NCI-H460 (cell line): ENCODE measurements at places on chromosomes 3 and 15.

- no peak for DNase-seq
Measured at GRCh38 chr3:126450744-126451143, 24.9 kb downstream of the ZXDC start.

GRCh38 chr15:40471808-40472150 is 995 bp downstream of the CHST14 start:
- no peak for DNase-seq

DNA sequence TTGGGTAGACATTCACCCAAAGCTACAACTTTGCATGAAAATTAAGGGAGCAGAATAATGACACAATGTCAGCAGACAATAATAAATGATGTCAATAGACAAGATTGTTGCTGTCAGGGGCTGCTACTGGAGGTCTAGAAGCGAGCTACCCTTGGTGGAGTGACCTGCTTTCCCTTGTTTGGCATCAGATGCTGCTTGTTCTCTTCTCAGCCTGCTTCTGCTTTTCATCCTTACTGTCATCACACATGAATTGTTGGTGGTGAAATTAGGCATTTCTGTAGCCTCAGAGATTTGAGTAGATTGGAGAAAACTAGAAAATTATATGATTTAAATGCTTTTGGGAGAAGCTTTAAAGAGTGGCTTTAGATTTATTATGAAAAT is 193.8 kb downstream of the NR1D2 start:
- no peak for DNase-seq

- DNase-seq, result peak; percentile 26
Measured at GRCh38 chr3:188664795-188665194, 507.0 kb upstream of the TPRG1 start.

GRCh38 chr3:191369616-191370010 is 39.3 kb upstream of the UTS2B start:
- DNase-seq, result no peak
